ENCODE measurements at places on chromosomes 1 and 21.

DNA sequence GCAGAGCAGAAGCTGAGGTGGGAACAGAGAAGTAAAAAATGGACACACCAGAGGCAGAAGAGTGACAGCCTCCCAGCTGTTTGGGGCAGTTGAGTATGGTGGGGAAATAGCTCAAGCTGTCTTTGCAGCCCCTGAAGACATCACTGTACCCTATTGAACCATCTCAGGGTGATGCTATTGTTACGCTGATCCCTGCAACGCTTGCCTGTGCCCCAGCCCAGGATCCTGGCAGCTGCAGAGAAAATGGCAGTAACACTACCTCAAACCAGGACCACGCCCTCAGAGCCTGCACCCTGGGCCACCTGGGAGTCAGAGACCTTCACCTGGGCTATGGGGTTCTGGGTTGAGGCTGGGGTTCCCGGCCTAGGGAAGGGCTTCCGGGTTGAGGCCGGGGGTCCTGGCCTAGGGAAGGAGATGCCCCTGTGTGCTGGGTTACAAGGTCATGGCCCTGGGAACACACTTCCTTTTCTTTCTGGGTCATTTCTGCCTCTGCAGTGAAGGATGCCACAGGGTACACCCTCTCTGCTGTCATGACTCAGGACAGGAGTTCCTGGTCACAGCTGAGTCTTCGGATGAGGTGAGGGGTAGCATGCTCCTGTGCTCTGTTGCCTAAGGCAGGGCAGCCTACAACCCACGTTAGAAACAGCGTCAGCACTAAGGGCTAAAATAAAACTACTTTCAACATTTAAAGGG lies 11.6 kb downstream of the BSND start:
- no peak for DNase-seq

- no peak for DNase-seq
Observed at GRCh38 chr1:84379917-84380180, 18.4 kb upstream of the DNASE2B start.

- DNase-seq: no peak
Observed at GRCh38 chr1:54297596-54298283, 97.8 kb downstream of the MRPL37 start.

DNA sequence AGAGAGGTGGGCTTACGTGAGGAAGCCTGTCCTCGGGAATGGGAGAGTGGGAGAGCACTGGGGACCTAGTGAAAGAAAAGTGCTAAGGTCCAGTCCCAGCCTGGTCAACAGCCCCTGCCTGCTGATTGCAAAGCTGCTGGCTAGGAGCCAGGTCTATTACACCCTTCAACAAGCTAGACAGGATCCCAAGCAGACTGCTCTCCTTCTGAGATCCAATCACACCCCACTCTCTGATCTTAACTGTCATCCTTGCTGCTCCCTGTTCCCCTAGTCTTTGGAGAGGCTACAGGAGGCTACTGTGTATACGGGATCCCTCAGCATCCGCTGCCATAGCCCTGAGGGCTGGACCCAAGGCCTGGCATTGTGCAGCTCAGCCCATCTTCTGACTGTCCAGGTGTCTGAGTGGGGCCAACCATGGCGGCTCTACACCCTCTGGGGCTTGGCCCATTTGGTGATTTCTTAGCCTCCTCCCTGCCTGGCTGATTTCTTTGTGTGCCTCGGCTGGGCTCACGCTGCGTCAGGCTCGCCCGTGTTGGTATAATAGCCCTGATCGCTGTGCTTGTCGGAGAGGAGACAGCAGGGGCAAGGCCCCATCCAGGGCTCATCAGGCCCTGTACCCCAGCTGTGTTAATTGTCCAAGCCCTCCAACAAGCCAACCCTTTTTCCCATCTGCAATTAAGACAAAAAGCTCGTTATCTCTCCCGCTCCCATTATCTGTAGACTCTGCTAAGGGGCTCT lies 43.9 kb downstream of the NAV1 start:
- no peak for DNase-seq

GRCh38 chr1:220890602-220891001 lies 11.4 kb downstream of the HLX start:
- DNase-seq: no peak

DNA sequence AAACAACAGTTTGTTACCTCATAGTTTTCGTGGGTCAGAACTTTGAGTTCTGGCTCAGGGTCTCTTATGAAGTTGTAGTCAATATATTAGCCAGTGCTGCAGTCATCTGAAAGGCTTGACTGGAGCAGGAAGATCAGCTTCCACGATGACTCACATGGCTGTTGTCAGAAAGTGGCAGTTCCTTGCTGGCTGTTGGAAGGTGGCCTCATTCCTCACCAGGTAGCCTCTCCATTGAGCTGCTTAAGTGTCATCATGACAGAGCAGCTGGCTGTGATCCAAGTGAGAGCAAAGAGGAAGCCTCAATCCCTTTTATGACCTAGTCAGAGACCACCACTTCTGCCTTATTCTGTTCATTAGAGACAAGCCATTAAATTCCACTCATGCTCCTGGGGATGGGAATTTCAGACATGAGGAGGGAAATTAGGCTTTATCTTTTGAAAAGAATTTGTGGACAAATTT lies 5.6 kb downstream of the OSBPL9 start:
- no peak for DNase-seq

GRCh38 chr1:119141020-119141424 lies 569 bp upstream of the WARS2 start:
- DNase-seq: no peak

- DNase-seq: no peak
Observed at GRCh38 chr1:108502624-108503023, 52.5 kb downstream of the NBPF6 start.

DNA sequence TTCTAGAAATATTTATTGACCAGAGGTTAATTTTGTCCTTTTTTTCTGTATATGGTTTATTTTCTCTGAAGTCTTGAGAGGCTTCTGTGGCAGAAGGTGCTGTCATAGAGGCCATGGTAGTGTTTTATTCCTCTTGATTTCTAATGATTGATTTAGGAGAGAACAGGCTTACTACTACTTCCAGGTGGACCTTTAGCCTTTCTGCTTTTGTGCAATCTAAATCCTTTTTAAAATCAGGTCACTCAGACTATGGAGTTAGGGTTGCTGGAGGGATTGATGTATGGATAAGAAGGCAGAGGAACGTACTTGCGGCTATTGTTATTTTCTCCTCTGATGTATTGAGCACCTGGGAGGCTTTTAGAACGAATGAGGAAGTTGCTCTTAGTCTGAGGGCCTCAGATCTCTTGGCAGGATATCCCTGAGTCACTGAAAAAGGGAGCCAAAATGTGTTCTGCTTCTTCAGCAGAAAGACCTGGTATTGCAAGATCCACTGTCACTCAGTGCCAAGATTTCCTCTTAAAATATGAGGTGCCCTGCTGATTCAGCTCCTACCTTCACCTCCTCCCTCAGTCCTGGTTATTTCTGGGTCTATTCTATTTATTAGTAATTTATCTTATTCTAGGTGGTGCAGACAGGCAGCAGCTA lies 277.4 kb downstream of the ZNF648 start:
- no peak for DNase-seq

DNA sequence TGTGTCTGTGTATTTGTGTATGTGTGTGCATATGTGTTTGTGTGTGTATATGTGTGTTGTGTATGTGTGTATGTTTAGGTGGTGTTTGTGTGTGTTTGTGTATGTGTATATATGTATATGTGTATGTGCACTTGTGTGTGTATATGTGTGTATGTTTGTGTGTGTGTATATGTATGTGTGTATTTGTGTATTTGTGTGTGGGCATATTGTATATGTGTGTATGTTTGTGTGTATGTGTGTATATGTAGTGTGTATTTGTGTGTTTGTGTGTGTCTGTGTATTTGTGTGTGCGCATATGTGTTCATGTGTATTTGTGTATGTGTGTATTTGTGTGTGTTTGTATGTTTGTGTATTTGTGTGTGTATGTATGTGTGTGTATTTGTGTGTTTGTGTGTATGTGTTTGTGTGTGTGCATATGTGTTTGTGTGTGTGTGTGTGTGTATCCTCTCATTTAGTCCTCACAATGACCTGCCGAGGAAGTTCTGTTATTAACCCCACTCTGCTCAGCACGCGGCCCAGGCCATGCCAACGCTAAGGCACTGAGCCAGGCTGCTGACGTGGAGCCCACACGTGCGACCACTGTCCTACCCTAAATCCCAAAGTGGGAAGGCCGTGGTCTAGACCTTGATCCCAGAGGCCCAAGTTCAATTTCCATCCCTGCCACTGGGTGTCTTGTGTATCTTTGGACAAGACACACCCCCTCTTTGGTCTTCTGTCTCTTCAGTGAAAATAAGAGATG lies 43.2 kb upstream of the TMEM51 start:
- no peak for DNase-seq

DNA sequence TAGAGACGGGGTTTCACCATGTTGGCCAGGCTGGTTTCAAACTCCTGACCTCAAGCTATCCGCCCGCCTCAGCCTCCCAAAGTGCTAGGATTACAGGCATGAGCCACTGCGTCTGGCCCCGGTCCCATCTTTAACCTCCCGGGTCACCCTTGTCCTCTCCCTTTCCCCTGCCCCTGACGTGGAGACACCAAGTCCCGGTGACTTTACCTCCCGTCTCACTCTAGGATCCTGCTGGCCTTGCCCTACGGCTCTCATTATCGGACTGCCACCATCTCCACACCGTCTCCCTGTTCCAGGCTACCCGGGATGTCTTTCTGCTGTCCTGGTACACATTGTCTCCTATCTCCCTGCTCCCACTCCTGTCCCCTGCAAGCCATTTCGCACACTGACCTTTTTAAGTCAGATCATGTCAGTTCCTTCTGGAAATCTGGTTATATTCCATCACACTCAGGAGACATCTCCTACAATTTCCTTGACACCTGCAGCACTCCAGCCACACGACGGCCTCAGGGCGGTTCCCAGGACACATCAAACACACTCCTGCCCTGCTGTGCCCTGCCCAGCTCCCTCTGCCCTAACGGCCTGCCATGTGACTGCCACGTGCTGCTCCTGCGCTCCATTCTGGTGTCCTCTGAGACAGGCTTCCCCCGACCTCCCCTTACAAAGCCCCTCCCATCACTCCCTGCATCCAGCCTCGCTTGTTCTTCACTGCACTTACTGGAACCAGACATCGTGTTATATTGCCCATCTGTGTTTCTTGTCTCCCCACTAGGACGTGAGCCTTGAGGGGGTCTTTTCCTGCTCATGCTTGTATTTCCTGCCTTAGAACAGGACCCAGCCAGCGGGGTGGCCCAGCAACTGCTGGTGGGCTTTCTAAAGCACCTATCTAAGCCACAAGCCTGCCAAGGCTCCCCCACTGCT lies 32.7 kb downstream of the TTC39A start:
- DNase-seq: no peak

DNA sequence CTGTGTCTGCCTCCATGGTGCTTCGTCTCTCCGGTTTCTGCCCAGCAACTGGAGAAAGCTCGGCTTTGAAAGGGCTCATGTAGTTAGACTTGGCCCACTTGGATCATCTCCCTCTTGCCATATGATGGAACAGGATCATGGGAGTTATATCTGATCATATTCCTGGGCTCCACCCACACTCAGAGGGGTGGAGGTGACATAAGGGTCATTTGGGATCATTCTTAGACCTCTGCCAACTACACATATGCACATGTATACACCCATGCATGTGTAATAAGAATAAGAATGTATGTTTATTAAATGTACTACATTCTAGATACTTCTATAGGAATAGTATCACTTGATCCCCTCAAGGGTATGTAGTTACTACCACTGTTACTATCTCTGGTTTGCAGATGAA lies 74.1 kb upstream of the WNT4 start:
- DNase-seq: no peak

GRCh38 chr1:58434181-58434580 lies 112.3 kb downstream of the OMA1 start:
- no peak for DNase-seq

Data from esophagus squamous epithelium (tissue), 5 donors.